H4 (cell line): ENCODE measurements at places on chromosomes 6 and 20. TPM values are rescaled to one million over a fixed set of nuclear protein-coding genes. Genes with fewer than 3 reads are reported as not detected.

DNA sequence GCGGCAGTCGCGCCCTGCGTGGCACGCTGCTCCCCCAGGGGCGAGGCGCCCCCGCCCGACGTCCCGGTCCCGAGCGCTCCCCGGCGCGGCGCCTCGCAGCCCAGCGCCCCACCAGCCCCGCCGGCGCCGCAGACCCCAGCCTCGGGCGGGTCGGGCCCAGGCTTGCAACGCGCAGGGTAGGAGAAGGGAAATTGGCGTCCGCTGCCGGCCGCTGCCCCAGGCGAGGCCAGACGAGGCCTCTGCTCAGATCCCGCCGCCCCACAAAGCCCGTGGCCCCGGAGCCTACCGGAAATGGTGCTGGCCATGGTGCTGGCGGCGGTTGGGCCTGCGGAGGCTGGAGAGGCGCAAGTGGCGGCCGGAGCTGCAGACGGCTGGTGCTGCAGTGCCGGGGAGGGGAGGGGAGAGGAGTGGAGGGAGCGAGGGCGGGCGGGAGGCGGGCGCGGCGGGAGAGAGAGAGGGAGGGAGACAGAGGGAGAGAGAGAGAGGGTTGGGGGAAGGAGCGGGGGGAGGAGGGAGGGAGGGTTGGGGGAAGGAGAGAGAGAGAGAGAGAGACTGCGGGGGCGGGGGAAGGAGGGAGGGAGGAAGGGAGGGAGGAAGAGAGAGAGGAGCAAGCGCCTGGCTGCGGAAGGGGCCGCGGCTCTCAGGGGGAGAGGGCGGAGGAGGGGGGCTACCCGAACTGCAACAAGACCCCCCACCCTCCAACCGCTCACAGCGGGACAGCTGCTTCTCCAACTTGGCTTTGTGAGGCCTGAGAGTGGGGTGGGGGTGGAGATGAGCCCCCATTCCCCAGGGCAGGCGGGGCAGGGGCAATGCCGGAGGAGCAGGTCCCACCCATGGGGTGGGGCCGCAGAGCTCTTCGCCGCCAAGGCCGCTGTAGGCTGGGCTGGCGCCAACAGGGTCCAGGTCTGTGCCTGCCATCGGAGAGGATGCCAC lies at the start of gene STMN3:
Gene STMN3 (minus strand): TSS at position 384 of the 933 bp plus-strand sequence. CDS start 79 bp downstream, at position 305.
- peak; percentile 86 for DNase-seq

- no peak for DNase-seq
These were observed at the start of gene TIAM2 for GRCh38 chr6:154995254-154996015. TIAM2 (plus strand) TSS chr6:154995315; CDS start chr6:155129224, 133,909 bp downstream.

SCUBE3 gene
- total RNA-seq, result 0.02 TPM in 1 of 2 replicates, not detected in the other

- DNase-seq, result no peak
These were observed 537.4 kb upstream of the MMS22L start for GRCh38 chr6:97820400-97820799.

- peak; percentile 59 for DNase-seq
These were observed 53.3 kb downstream of the CNKSR3 start for GRCh38 chr6:154457046-154457713.

RIN2 gene
- 13.7 and 18.5 TPM in 2 replicates for total RNA-seq

GRCh38 chr20:3226093-3226492 lies 12.9 kb downstream of the SLC4A11 start:
- DNase-seq, result no peak

GRCh38 chr6:32972353-32973143 lies 4.2 kb downstream of the BRD2 start:
- DNase-seq, result no peak

- DNase-seq, result no peak
These were observed 359.7 kb downstream of the BTBD9 start for GRCh38 chr6:38279963-38280588.

DNA sequence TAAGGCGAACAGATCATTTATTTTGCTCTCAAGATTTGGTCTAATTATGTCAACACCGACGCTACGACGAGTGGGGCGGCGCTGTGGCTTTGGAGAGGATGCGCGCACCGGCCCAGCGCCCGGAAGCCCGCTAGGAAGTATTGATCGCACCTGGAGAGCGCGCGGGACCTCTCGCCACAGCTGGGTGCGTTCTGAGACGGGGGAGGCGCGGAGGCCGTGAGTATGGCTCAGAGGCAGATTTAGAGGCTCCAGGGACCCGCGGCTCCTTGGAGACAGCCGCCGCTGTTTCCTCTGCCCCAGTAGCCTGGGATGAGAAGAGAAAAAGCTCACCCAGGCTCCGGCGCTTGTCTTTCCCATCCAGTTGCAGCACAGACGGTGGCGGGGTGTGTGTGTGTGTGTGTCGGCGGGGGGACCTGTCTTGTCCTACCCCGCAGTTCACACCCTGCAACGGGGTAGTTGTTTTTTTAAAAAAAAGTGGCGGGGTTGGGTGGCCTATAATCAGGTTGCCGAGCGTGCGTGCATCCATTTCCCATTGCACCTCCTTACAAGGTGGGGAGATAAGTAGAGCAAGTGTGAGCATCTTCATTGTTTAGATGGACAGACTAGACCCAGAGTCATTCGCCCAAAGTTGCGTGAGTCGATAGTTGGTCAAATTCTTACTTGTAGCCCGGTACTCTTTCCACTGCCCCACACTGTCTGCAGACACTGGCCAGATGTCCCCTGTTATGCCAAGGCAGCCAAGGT lies 11.2 kb downstream of the TFAP2D start:
- DNase-seq, result no peak

GRCh38 chr6:151702851-151703658 lies 104.4 kb upstream of the ESR1 start:
- no peak for DNase-seq

CRISP2 gene
- 0.08 and 0.23 TPM in 2 replicates for total RNA-seq
